NCI-H774 (cell line): ENCODE measurements at places on chromosomes 5 and 9.

GRCh38 chr5:42483472-42484154 lies 60.4 kb downstream of the GHR start:
- DNase-seq: no peak

GRCh38 chr5:17951392-17952169 lies 317.3 kb downstream of the TAF11L14 start:
- no peak for DNase-seq

GRCh38 chr9:113352006-113352405 lies 2.7 kb downstream of the BSPRY start:
- DNase-seq: no peak

GRCh38 chr9:17627641-17628040 lies 48.8 kb downstream of the SH3GL2 start:
- peak; percentile 77 for DNase-seq

DNA sequence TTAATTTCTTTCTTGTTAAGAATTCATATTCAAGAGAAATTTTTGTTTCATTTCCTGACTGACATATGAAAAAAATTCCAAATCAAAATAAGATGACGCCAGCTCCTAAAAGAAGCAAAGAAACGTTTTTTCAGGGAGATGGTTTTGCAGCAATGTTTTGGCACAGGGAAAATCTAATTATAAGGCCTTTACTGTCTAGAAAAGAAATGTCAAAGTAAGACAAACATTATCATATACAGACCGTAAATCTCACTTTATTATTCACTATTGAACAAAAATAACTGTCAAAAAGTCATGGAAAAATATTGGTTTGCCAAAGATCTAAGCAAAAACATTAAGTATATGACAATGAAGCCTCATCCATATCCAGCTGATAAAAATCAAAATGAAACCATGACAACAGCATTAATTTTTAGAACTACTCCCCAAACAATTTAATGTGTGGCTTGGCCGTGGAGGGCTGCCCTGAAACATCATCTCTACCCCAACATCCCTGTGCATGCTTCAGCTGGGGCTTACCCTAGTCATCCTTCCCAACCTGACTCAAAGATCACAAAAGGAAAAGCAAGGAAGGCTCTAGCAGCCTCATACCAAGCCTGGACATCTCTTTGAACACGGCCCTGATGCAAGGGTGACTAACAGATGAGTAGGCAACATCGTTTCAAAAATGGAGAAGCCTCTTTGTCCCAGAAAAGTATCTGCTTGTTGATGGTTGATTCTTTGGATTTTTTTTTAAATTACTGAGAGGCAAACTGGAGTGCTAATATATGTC lies 95.6 kb downstream of the ARSB start:
- DNase-seq: no peak

DNA sequence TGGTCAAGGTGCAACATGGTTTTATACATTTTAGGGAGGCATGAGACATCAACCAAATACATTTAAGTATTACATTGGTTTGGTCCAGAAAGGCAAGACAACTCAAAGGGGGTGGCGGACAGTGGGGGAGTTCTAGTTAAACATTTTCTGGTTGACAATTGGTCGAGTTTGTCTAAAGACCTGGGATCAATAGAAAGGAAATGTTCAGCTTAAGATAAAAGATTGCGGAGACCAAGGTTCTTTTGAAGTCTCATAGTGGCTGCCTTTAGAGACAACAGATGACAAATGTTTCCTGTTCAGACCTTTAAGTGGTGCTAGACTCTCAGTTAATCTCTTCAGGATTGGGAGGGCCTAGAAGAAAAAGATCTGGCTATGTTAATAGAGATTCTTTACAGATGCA lies 47.7 kb upstream of the TTC39B start:
- no peak for DNase-seq

DNA sequence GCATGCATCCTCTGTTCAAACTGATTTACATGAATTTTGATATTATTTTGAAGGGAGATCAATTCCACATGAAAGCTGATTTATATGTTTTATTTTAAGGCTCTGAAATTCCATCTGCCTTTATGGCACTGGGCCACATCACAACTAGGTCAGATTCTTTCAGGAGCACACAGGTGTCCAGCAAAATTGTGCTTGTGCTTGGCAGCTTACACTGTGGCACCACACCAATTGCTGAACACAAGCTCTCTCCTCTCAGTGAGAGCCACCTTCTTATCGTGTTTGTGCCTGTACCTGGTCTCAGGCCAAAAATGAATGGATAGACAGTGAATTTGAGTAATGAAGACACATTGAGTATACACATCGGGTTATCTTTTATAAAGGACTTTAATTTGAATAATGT lies 200.4 kb downstream of the CDH10 start:
- DNase-seq: no peak

DNA sequence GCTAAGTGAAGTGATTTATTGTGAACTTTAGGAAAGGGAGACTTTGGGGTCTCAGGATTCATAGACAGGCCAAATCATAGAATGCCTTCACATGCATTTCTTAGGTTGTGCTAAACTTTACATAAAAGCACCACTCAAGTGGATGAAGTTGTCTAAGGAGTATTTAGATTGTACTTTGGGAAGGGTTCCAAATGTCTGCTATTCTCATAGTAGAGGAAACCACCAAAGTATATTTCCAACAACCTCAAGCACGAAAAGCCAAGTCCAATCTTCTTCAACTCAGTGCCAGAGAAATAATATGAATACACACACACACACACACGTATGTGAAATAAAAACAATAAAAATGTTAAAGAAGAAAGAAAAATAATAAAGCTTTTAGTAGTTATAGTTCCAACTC lies 41.8 kb downstream of the ENC1 start:
- no peak for DNase-seq

DNA sequence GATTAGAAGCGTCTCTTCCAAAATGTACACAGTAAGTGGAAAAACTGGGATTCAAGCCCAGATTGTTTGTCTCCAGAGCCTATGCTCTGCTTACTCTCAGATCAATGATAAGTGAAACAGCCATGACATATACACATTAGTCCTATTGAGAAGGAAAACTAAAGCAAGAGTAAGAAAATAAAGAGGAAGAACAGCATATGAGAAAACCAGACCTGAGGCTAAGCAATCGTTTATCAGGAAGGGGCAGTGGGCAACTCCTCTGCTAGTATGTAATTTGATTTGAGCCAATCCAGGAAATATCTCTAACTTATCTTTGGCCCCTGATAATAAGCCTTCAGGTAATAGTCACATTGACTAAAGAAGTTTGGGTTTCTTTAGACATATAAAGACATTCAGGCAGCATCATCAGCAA lies 789.9 kb upstream of the C9orf72 start:
- no peak for DNase-seq

DNA sequence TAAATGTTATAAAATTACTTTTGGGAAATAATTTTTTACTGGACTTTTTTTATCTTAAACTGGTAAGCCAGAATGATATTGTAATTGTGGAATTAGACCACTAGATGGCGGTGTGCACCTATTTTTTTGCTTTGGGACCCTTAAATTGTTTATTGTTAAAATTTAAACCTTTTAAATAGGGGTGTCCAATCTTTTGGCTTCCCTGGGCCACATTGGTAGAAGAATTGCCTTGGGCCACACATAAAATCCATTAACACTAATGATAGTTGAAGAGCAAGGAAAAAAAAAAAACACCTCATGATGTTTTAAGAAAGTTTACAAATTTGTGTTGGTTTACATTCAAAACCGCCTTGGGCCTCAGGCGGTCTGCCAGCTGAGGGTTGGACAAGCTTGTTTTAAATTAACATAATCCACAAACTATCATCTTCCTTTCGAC lies 28.4 kb upstream of the GADD45G start:
- no peak for DNase-seq

GRCh38 chr5:6570530-6570929 lies 62.3 kb downstream of the NSUN2 start:
- DNase-seq: peak; percentile 34

DNA sequence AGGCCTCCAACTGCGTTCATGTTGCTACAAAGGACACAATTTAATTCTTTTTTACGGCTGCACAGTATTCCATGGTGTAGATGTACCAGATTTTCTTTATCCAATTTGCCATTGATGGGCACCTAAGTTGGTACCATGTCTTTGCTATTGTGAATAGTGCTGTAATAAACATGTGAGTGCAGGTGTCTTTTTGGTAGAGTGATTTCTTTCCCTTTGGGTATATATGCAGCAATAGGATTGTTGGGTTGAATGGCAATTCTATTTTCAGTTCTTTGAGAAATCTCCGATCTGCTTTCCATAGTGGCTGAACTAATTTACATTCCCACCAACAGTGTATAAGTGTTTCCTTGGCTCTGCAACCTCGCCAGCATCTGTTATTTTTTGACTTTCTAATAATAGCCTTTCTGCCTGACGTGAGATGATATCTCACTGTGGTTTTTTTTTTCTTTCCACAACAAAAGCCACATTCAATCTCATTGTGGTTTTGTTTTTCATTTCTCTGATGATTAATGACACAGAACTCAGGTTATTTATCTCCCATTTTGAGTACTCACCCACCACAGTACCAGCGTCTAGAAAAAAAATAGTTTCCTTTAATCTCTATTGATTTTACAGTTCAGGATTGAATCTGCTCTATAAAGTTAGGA lies 21.9 kb downstream of the ARRDC3 start:
- DNase-seq: no peak

- no peak for DNase-seq
Measured at GRCh38 chr5:172795318-172795977, 24.5 kb upstream of the DUSP1 start.

DNA sequence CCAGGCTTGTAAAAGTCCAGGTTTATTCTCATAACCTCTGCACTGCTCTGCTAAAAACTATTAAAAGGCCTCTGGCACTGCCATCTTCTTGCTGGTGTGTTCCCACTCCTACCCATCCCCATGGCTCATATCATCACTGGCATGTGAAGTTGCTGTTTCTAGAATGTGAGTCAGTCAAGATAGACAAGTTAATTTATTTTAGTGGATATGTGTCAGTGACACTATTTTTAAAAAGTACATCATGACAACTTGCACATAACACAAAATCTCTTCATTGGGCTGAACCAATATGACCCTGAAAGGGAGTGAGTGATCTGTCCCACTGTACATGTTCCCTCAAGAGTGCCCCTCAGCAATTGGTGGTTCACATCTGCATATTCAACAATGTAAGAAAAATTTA lies 299.7 kb downstream of the NFIB start:
- no peak for DNase-seq

DNA sequence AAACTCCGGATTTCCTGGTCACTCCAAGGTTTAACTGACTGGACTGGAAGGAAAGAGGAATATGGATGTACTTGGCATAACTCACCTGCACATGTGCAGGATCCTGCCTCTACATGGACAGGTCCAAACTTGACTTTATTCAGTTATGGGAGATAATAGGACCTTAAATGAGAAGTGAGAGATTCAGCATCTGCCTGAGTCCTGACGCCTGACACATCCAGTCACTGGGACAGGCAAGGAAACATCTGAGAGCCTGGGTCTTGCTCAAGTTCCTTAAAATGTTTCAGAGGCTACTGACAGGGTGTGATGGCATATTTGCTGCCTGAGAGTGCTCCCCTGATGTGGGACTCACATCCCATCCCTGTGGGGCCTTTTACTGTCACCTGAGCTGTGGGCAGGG lies 34.9 kb downstream of the ZNF354A start:
- no peak for DNase-seq

DNA sequence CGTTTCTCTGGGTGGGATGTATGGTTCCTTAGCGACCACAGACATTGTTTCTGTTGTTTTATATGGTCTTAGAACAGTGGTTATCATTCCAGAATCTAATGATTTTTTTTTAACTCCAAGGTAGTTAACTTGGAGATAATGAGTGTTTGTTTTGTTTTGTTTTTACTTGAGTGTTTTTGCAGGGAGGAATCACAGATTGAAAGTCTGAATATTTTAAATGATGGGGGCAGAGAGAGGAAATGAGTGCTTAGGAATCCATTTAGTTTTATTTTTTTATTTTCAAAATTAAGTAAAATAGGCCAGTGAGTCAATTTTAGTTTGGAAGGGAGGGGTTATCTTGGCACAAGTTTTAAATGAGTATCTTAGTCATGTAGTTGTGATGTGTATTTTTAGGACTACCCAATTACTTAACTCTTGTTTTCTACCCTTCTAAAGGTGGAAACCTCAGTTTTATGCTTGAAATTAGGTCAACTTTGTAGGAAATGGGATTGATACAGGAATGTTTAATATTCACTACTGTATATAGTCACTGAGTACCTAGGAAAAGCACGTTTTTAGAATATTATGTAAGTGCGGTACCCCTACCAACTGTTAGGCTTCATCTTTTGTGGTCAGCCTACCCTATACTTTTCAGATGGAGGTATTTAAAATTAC lies 2.0 kb downstream of the UBE2R2 start:
- DNase-seq: no peak

DNA sequence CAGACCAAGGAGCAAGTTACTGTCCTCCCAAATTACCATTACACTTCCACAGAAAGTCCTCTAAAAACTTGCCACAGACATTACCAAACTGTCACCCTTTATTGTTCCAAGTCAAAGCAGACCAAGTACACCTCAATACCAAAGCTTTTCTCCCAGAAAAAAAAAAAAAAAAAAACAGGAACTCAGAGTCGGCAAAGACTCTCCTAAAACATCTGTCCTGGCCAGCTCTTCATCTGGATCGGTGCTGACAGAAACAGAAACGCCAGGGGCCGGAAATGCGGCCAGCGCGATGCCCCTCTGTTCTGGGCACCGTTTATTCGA lies 718 bp downstream of the DEPDC1B start:
- no peak for DNase-seq

DNA sequence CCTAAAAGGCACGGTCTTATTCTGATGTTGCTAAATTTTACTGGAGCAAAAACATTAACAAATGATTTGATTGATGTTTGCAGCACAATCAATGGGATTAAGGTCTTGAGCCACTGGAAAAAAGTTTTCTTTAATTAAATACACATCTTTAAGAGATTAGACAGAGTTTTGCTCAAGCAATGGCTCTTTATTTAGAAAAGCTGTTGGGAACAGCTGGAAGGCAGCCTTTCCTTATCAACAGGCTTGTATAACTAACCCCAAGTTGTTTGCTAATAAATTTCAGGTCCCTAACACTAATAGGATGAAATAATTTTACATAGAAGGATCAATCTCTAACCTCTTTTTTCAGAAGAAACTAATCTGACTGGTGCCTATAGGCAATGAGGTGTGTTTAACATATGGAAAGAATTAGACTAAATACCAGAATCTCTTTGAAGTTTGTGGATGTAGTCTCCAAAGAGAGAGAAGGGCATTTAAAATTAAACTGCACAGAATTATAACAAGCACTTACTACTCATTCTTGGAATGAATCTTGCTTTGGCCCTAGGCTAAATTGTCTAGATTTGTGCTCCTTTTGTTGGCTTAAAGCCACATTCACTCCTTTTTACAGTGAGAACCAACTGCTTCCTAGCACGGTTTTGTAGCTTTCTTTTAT lies 67.3 kb upstream of the TNFAIP8 start:
- no peak for DNase-seq

GRCh38 chr9:14096258-14096922 lies 217.6 kb downstream of the NFIB start:
- peak; percentile 81 for DNase-seq
